ENCODE measurements at places on chromosomes 6 and 20.

- DNase-seq, result no peak
Observed at GRCh38 chr6:159977255-159977903, 8.5 kb downstream of the IGF2R start.

GRCh38 chr6:159871241-159871640 lies 19.5 kb upstream of the MAS1 start:
- DNase-seq, result no peak

GRCh38 chr20:45307076-45307640 lies 518 bp downstream of the RBPJL start:
- no peak for DNase-seq

GRCh38 chr6:138692058-138692977 lies 81.3 kb upstream of the CCDC28A start:
- no peak for DNase-seq

DNA sequence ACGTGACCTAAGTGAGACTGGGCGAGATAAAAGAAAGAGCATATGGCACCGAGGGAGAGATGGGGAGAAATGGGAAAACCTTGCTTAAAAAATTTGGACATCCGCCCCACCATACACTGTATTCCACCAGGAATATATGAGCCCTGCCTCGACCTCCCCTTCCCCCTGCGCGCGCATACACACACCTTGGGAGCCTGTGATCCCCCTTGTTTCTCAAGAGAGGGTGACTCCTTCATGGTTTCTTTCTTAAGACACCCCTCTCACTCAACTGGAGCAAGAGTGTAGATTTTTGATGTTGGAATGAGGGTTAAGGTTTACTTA lies 480 bp downstream of the ABCF1 start:
- no peak for DNase-seq

GRCh38 chr6:29912840-29913239 lies 29.5 kb upstream of the HLA-A start:
- no peak for DNase-seq

GRCh38 chr20:22773344-22773743 lies 189.0 kb upstream of the FOXA2 start:
- DNase-seq, result no peak

- no peak for DNase-seq
Observed at GRCh38 chr6:148980234-148980633, 233.4 kb downstream of the UST start.

GRCh38 chr20:44641325-44641724 lies 10.2 kb downstream of the ADA start:
- DNase-seq, result no peak

DNA sequence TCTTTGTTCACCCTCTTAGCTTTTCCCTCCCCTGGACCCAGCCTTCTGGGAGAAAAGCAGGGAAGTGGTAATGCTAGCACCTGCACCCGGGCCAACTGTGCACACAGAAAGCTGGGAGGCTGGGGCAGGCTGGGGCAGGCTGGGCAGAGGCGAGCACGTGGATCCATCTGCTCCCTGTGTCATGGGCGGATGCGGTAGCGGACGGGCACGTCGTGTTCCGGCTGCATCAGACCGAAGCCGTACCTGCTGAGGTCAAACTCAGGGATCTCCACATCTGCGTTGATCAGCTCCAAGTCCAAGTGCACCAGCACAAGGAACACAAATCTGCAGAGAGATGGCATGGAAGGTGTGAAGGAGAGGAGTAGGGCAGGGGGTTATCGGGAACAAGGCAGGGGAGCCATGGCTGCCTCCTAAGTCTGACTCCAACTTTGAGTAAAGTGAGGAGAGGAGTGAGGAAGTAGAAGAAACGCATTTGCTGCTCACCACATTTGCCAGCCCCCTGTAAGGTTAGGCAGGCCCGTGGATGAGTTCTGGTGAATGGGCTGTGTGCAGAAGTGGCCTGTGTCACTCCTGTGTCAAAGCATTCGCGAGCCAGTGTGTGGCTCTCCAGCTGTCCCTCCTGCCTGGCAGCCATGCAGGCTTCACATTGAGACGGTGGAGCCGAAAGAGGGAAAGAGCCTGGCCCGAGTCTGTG lies 25.4 kb upstream of the KCNB1 start:
- DNase-seq, result no peak

DNA sequence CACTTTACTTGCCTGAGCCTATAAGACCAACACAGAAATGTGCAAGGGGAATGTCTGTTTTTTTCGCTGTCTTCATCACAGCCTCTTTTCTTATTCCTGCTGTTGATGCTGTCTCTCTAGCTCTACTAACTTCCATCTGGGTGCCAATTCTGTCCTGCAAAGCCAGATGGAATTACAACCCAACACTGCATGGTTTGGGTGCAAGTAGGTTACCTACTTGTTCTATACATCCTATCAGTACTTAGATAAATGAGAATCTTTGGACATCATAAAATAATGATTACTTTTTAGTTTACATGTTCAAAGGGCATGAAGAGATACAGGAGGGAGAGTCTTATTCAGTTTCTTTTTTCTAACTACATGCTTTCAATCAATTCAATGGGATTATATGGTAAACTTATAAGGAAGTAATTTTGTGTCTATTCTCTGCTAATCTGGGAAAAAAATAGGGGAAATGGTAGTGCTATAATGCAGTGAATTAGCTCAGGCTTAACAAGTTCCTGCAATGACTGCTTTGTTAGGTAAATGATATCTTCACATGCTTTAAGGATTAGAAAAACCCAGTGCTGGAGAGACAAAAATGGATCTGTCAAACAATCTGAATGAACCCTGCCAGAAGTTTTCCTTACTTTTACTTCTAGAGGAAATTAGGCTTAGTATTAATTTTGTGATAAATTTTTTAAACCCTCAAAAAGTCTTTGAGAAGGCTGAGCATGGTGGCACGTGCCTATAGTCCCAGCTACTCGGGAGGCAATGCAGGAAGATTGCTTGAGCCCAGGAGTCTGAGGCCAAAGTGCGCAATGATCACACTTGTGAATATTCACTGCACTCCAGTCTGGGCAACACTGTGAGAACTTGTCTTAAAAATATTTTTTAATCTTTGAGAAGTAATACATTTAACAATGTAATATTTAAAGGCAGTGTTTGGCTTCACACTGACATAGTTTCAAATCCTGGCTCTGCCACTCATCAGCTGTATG lies 86.5 kb upstream of the E2F3 start:
- DNase-seq, result no peak

DNA sequence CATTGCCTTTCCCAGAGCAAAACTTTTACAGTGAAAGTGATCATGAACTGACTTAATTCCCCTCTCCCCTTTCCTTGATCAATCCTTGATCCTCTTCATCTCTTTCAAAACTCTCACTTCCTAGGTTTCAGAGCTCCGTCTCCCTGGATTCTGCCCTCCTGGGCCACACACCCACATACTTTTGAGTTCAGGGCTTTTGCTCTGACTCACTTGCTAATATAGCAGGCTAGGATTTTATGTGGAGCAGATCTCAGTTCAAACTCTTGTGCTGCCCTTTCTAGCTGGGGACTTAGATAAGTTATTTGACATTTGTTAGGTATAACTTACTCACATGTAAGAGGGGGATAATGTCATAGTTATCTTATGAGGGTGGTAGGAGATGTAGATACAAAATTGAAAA lies 109.1 kb upstream of the MLIP start:
- no peak for DNase-seq

GRCh38 chr6:26044140-26045064 lies 42.8 kb upstream of the HFE start:
- DNase-seq, result no peak

GRCh38 chr6:135759831-135760230 lies 91.7 kb upstream of the PDE7B start:
- no peak for DNase-seq

DNA sequence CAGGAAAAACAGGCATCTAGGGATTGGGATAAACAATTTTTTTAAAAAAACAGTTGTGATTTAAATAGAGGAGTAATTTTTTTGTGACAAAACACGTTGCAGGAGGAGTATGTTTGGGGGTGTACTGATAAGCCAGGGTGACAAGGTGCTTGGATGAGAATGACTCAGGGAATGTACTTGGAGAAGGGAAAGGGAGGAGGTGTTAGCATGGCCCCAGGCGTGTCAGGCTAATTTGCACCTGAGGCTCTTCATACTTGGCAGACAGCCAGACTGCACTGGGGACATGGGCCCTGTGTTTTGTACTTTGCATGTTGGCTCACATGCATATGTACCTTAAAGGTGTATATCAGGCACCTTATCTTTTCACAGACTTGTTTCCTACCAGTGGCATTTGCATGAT lies 22.8 kb downstream of the PANK2 start:
- no peak for DNase-seq

DNA sequence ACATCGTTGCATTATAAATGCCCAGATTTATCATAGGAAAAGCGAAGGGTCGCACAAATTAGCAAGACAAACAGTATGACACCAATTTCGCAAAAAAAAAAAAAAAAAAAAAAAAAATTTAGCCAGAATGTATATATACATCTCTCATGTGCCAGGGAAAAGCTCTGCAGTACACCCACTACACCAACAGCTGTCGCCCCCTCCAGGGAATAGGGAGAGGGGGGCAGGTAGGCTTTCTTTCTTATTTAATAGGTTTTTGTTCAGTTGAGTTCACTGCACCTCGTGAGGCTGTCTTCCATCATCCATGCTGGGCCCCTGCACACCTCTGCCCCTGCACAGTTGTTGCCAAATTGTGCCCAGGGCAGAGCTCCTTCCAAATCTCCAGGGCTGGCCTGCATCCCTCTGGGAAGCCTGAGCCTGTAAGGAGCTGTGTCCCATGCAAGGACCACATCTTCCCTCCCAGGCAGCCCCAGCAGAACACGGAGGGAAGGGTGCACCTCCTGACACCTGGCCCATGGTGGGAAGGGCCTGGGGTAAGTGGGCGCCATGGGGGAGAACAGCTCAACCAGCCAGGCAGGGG lies 85.4 kb downstream of the NINL start:
- no peak for DNase-seq

- no peak for DNase-seq
Observed at GRCh38 chr6:8844968-8845367, 409.6 kb upstream of the SLC35B3 start.

GRCh38 chr6:136923954-136924673 lies 2.0 kb downstream of the SLC35D3 start:
- no peak for DNase-seq

All from stimulated activated CD4-positive, alpha-beta T cell treated with anti-CD3 and anti-CD28 coated beads, Interleukin-1b, Interleukin-23, amount 100 ng/mL, for 1 hour (primary cell).